Immature natural killer cell (primary cell): ENCODE measurements at places on chromosomes 4 and X.

- DNase-seq = no peak
These were observed 391.4 kb downstream of the RAB28 start for GRCh38 chr4:13092702-13093101.

GRCh38 chr4:163072222-163072621 lies 94.5 kb downstream of the NAF1 start:
- DNase-seq = no peak

DNA sequence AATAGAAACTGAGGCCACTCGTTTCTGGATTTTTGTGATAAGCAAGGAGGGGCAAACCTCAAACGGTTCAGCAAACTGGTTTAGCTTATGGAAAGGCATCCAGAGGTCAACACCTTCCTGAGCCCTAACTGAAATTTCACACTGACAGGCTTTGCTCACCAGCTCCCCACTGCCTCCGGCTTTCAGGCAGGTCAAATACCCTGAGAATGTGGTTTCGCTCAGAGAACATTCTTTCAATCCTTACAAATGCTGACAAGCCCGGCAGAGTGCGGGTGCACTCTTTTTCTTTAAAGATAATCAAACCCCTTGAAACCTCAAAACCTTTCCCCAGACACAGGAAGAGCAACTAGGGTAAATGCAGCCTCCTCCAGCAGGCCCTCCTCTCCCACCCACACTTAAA lies 41.5 kb downstream of the CD40LG start:
- peak; percentile 18 for DNase-seq

GRCh38 chr4:184388106-184388505 lies 86.2 kb downstream of the IRF2 start:
- no peak for DNase-seq

- DNase-seq = no peak
These were observed 107.0 kb downstream of the CPZ start for GRCh38 chr4:8699479-8700145.

GRCh38 chr4:143531788-143532491 lies 18.4 kb downstream of the SMARCA5 start:
- no peak for DNase-seq

GRCh38 chr4:174716986-174717770 lies 111.9 kb downstream of the GLRA3 start:
- no peak for DNase-seq

GRCh38 chr4:170243662-170244288 lies 154.0 kb upstream of the AADAT start:
- no peak for DNase-seq

GRCh38 chr4:176492646-176493302 lies 173.0 kb downstream of the SPCS3 start:
- no peak for DNase-seq

DNA sequence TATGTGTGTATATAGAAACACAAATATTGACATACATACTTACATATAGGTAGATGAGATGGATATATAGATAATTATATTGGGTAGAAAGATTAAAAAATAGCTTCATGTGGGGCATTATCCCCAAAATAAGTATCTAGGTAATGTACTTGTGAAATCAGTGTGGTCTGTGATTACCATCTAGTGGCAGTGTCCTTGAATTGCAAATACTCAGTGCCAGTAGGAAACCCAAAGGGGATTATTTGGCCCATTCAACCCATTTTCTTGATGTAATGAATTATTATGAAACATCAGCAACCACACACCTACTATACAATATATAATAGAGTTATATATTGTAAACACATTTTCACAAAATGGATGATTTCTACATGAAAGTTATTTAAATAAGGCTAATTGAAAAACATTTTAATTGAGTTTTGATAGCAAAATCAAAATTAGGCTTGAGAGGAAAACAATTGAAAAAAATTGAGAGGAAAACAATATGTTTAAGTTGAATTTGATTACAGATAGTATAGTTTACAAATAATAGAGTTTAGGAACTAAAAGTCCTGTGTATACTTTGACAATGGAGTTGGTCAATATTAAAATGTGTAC lies 389.4 kb downstream of the GALNTL6 start:
- no peak for DNase-seq

DNA sequence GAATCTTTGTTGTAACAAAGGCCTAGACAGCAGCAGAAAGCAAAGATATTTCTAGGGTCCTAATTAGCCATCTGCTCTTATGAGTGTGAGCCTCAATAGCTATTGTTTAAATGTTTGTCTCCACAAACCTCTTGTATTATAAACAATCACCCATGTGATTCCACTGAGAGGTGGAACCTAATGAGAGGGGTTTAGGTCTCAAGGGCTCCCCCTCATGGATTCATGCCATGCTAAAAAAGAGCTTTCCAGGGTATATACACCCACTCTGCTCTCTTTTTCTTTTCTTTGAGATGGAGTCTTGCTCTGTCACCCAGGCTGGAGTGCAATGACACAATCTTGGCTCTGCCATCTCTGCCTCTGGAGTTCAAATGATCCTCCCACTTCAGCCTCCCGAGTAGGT lies 42.1 kb downstream of the TRIM61 start:
- no peak for DNase-seq

DNA sequence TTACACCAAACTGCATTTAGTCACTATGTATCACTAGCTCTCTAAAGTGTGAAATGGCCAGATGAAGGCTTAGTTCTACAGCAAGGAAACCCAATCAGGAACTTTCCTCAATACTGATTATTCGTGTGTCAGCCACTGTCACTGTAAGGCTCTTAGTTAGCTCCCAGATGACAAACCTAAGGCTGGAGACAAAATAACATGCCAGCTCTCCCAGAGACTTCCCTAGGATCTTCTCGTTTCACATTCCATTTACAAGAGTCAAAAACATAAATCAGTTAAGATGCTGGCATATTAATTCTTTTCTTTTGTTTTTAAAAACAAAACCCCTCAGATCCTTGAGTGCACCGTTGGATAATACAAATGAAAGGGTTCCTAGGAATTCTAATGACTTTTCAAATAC lies 88.2 kb upstream of the TFDP3 start:
- DNase-seq = no peak

- no peak for DNase-seq
These were observed 53.2 kb downstream of the GRIA3 start for GRCh38 chrX:123237271-123237670.

DNA sequence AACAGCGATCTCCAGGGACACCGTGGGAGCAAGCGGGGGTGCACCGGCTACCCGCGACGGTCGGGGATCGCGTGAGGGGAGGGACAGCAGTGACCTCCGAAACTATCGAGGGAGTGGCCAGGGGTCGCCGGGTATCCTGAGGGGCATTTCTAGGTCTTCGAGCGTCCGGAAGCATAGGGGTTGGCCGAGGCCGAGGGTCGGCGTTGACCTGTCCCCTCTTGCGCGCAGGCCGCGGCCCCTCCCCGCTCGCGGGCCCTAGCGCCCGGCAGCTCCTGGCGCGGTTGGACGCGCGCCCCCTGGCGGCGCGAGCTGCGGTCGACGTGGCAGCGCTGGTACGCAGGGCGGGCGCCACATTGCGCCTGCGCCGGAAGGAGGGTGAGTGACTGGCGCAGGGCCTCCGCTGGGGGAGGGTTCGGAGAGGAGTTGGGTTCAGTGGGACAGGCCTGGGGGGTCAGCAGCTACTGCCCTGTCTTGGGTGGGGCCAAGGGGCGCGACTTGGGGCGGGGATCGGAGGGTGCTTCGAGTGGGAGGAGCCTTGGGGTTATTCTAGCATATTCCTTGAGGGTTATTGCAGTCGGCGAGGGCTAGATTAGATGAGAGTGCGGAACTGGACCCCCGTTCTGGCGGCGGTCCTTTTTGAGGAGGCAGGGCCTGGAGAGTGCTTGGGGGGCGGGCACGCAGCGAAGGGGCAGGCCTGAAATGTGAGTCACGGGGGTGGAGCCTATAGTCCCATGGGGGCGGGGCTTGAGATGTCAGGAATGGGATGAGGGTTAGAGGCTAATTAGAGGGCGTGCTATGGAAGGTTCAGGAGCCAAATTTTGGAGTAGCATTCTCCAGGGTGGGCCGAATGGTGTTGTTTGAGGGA lies 1.2 kb downstream of the MAGIX start:
- peak; percentile 88 for DNase-seq

GRCh38 chr4:160238790-160239189 lies 1135.9 kb downstream of the RAPGEF2 start:
- DNase-seq = no peak

DNA sequence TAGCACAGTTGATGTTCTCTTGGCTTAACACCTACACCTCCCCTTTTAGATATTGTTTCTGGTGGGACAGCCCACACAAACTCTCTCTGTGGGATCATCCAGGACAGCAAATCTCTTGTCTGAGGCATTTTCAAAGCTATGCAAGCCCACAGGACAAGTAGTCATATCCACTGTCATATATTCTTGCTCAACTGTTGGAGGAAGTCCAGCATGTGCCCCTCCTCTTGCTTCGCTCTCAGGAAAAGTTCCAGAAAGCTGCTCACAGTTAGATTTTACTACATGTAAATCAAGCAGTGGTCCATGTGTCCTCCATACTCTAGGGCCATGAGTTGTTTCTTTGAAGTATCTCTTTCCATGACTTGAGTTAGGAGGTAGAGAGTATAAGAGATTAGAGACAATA lies 260.7 kb downstream of the INPP4B start:
- no peak for DNase-seq

GRCh38 chr4:11487139-11487538 lies 58.4 kb upstream of the HS3ST1 start:
- no peak for DNase-seq

GRCh38 chr4:173464481-173464880 lies 65.5 kb downstream of the HAND2 start:
- DNase-seq = no peak

DNA sequence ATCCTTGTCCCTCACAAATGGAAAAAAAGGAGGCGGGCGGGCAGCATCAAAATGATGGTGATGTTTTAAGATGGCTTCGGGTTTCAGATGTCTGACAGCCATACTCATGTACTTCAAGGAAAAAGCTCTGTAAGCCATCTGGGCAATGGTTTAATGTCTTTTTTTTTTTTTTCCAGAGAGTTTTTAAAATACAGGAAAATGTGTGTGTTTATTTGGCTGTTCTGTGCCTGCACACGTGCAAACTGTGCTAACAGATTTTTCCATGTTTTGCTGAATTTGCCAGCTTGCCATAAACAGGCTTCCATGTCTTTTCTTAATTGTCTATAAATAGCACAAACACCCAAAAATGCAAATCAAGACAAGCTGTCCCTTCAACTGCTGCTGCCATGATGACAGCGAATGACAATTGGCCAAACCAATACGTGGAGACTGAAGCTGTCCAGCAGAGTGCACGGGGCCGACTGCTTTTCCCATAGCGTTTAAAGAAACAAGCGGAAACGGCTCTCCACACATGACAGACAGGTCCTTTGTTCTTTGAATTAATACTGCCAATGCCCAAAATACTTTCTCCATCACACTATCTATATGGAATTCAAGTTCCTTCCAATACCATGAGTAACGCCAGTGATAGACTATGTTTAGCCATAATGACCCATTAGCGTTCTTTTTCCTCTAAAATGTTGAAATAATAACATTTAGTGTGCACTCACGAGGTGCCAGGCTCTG lies 35.7 kb downstream of the AFAP1 start:
- DNase-seq = no peak

DNA sequence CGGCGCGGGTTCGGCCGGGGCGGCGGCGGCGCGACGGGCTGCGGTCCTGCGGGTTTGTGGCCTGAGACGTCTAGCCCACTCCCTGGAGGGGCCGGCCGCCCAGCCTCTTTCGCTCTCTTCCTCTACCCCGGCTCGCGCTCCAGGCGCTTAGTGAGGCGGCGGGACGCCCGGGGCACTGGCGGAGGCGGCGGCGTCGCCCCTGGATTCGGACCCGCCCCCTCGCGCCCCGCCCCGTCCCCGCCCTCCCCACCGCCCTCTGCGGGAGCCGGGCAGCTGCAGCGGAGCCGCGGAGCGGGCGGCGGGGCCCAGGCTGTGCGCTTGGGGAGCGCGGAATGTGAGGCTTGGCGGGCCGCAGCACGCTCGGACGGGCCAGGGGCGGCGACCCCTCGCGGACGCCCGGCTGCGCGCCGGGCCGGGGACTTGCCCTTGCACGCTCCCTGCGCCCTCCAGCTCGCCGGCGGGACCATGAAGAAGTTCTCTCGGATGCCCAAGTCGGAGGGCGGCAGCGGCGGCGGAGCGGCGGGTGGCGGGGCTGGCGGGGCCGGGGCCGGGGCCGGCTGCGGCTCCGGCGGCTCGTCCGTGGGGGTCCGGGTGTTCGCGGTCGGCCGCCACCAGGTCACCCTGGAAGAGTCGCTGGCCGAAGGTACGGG lies at the start of gene BMP2K:
TSS of gene BMP2K (plus strand) at position 272 of the 650 bp plus-strand sequence. CDS start at position 466, 194 bp downstream.
- peak; percentile 84 for DNase-seq

- no peak for DNase-seq
These were observed 6.0 kb upstream of the TEC start for GRCh38 chr4:48275686-48276085.

DNA sequence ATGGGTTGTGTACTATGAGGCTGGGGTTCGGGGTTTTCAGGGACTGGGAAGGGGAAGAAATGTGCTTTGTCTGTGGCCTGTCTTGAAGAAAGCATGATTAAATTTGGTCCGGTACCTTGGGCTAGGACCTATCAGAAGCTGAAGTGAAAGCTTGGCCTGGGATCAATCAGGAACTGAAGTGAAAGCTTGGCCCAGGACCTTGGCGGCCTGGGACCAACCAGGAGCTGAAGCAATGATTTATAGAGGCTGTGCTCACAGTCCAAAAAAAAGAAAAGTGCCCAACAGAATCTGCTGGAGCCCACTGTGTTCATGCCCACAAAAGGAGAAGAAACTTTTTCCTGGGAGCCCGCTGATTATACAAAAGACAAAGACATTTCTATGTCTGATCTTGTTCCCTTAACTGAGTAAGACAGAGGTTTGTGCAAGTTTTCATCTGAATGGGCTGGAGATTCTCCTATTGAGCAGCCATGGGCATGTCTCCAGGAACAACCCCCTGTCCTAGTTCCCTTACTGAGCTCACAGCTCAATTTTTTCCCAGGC lies 1427.9 kb downstream of the FAM133A start:
- DNase-seq = no peak

- DNase-seq = no peak
These were observed 20.1 kb downstream of the SLC7A11 start for GRCh38 chr4:138222046-138222445.

- DNase-seq = no peak
These were observed 13.8 kb upstream of the GNPDA2 start for GRCh38 chr4:44740201-44740600.

GRCh38 chrX:15359701-15360100 lies 24.4 kb upstream of the PIGA start:
- DNase-seq = no peak

- no peak for DNase-seq
These were observed 531 bp upstream of the GPRIN3 start for GRCh38 chr4:89308161-89308500.

GRCh38 chrX:35289952-35290351 lies 347.4 kb downstream of the FAM47B start:
- no peak for DNase-seq

DNA sequence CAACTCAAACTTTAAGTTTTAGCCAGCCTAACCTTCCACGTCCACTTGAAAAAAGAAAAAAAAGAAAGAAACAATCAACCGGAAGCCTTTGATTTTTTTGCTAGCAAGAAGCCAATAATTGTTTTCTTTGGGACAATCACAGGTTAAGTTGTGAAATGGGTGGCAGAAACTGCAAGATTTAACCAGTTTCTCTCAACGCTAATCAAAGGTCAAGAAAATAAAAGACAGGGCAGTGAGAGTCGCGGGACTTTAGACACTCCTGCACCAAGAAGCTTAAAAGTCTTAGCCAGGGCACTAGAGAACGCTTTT lies 1.0 kb downstream of the ACSL1 start:
- no peak for DNase-seq
